ENCODE measurements at places on chromosomes 11 and 22.

- DNase-seq = no peak
Measured at GRCh38 chr11:2101171-2101675, 38.0 kb downstream of the IGF2 start.

DNA sequence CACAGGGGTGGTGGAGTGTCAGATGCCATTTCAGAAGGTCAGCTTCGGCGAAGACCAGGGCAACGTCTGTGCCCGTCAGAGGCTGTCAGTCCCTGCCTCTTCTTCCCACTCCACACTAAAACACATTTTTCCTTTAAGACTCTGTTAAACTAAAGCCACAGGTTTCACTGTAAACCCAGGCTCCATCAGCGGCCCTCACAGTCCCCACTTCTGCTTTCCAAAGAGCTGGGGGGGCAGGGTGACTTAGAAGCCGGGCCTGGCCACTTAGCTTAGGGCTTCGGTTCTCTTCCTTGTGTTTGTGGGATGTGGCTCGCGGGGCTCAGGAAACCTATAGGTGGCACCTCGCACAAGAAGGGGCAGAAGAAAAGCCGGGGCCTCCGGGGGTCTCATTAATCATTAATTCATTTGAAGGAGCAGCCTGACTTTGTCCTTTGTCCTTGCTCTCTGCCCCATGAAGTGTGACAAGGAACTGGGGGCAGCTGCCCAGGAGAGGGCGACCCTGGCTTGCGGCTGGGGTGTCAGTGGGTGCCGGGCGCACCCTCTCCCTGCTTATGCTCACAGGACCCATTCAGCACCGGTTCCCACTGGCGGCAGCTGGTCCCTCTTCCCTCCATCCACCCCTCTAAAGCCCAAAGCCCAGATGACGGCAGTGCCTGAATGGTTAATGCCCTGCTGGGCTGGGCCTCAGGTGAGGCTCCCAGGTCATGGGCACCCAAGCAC is 4.1 kb downstream of the SLC25A45 start:
- DNase-seq = no peak

- DNase-seq = peak; percentile 82
Measured at GRCh38 chr22:43126501-43127165, 16.1 kb downstream of the BIK start.

GRCh38 chr11:119687373-119688046 is 41.5 kb downstream of the NECTIN1 start:
- DNase-seq = no peak

DNA sequence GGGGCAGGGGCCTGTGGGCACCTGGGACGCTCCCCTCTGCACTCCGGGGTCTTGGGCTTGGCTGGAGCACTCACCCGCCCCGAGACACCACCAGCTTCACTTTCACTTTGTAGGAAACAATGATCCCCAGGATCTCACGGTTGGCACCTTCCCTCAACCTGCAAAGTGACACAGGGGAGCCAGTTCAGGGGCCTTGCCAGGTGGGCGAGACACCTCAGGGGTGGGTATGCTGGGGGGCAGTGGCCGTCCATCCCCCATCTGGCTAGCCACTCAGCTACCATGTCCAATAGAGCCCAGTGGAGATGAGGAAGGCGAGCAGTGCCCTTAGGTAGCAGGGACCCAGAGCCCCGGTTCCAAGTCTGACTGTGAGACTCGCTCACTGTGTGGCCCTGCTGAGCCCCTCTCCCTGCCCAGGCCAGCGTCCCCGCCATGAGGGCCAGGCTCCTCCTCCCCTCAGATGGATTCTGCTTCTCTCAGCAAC is 32.3 kb downstream of the TPBGL start:
- no peak for DNase-seq

DNA sequence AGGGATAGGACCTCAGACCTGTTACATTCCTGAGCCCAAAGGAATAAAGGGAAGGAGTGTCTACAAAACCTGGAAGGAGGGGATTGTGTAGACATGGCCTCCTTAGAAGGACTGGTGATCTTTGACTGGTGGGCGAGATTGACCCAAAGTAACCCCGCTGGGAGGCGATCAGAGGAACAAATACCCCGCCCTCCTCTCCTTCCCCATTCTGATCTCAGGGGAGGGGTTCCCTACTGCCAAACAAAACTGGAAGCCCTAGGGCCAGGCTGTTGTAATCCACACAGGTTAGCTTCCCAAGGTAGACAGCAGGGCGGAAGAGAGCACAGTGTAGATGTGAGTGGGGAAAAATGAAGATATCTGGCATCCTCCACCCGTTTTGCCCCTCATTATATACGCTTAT is 24.7 kb downstream of the NCF4 start:
- DNase-seq = no peak

DNA sequence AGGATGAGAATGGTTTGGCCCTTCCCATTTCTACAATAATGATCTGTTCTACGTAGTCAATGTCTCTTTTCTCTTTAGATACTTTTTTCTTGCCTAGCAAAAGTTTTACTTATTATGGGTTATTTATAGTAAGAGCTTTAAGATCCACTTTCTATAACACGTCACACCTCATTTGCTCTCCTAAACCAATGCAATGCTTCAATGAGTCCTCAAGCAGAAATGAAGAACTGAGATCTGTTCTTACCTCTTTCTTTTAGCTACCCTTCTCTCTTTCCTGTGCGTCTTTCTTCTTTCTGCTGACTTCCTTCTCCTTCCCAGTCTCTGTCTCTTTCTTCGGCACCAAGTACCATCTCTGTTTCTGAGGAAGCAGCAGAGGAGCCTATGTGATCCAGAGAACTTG is 61.8 kb downstream of the SNX19 start:
- no peak for DNase-seq

DNA sequence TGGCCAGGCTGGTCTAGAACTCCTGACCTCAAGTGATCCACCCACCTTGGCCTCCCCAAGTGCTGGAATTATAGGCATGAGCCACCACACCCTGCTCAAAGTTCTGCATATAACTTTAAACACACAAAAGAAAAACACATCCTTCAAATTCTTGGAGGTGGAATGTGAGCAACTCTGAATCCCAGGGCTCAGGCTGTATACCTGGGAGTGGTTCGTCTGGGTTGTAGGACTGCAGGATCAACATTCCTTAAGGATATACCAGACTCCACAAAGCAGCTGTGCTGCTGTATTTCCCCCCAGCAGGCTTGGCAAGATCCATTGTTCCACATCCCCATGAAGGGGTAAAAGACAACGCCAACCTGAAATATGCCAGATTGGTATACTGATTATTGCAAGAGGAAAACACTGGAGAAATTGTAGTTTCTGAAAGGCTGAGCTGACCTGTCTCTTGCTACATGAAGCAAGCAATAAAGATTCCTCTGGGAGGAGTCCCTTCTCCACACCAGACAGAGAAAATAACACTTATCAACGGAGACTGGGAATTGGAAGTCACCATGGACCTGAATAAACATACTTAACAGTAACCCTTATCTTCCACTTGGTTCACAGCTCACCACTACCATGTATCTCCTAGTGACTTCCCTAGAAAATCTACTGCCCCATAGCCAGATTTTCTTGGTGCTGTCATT is 12.2 kb upstream of the RPS3 start:
- no peak for DNase-seq

DNA sequence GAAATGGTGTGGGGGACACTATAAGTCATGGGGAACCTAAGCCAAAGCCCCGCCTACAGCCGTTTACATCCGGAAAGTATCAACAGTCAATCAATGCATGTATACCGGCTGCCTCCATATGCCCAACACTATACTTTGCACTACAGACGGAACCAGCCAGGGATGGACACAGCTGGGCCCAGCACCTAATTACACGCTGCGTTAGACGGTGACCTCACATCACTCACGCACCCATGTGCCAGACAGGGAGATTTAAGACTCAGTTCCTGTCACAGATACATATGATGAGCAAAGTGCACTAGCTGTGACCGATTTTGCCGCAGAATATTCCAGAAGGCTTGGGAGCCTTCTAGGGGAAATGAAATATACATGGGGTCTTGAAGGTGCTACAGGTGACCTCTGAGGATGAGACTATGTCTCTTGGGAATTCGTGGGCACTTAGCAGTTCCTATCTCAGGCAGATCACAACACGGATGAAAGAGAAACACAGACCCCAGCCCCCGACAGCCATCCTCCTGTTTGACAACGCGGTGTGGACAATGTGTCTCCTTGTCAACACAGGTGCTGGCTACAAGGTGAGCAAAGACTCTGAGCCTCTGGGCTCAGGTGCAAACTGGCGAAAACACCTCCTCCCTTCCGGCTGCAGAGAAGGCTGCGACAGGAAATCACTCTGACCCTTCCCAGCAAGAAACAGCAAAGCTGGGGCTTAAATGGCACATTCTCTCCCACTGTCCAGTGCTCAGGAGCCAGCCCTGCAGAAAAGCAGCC is 8.0 kb downstream of the AHNAK start:
- DNase-seq = no peak

GRCh38 chr22:17268501-17269223 is 49.4 kb upstream of the ADA2 start:
- DNase-seq = no peak

DNA sequence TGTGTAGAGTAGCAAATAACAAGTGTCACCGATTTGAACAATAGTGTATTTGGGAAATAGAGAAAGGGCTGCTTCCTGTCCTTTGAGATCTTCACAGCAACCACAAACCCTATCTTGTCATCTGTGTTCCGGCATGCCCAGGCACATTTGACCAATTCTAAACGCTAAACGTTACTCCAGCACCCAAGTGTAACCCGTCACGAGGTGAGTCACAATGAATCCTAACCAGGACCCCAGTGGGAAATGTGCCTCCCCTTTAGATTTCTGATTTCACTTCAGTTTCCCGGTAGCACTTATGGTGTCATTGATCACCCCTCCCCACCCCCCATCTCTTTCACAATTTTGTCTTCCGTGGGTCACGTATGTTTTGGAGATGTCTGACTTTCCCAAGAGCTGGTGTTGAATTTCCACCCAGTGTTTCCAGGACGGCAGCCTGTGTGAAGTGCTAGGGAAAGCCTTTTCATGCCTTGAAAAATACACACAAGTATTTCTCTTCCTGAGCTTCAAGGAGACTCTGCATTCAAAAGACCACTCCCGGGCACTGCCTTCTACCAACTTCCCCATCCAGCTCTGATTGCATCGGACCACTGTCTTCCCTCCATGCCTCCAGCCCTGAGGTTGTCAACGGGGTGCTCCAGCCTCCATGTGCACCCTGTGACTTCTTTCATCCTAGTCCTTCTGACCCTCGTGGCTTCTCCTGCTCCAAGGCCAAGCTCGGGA is 10.5 kb upstream of the C11orf24 start:
- no peak for DNase-seq

GRCh38 chr22:46031965-46032851 is 55.2 kb upstream of the WNT7B start:
- DNase-seq = no peak
